Activated CD8-positive, alpha-beta T cell treated with anti-CD3 and anti-CD28 coated beads, Interleukin-2, amount 10 ng/mL, durations not matched to agents 7 days and 5 days (primary cell): ENCODE measurements at places on chromosomes 5 and 9.

GRCh38 chr9:108704156-108704852 lies 151.5 kb downstream of the ACTL7B start:
- no peak overlapping the region for H3K27ac ChIP-seq
- H3K36me3 ChIP-seq: no peaks in the 10 kb centered on the region
- no peaks in the 10 kb centered on the region for H3K4me1 ChIP-seq
- no peak for DNase-seq
- no peaks in the 10 kb centered on the region for H3K27me3 ChIP-seq

- H3K4me1 ChIP-seq: peaks cover 12% of the 10 kb centered on the region
- H3K27me3 ChIP-seq: peaks cover 6% of the 10 kb centered on the region
- DNase-seq: no peak
- no peaks in the 10 kb centered on the region for H3K36me3 ChIP-seq
- H3K27ac ChIP-seq: no peak overlapping the region
These were observed 28.4 kb upstream of the BTNL3 start for GRCh38 chr5:180960209-180960608.

GRCh38 chr9:80440724-80441123 lies 869.0 kb downstream of the TLE4 start:
- no peak overlapping the region for H3K27ac ChIP-seq
- H3K4me1 ChIP-seq: no peaks in the 10 kb centered on the region
- no peaks in the 10 kb centered on the region for H3K27me3 ChIP-seq
- DNase-seq: no peak
- H3K4me3 ChIP-seq: no peak overlapping the region

DNA sequence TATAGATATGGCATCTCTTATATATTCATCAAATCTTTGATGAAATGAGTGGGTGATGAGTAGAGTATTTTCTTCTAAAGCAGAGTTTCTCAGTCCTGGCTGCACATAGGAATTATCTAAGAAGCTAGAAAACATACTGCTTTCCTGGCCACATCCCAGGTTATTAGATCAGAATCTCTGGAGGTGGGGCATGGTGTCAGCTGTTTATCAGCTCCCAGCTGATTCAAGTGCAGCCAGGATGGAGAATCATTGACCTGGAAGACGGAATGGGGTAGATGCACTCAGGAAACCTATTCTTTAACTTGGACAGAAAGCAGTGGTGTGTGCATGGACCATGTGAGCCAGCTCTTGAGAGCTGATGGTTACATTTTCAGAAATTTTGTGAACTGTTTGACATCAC lies 108.1 kb upstream of the IL6ST start:
- no peaks in the 10 kb centered on the region for H3K27me3 ChIP-seq
- no peak overlapping the region for H3K4me3 ChIP-seq
- no peak for DNase-seq

DNA sequence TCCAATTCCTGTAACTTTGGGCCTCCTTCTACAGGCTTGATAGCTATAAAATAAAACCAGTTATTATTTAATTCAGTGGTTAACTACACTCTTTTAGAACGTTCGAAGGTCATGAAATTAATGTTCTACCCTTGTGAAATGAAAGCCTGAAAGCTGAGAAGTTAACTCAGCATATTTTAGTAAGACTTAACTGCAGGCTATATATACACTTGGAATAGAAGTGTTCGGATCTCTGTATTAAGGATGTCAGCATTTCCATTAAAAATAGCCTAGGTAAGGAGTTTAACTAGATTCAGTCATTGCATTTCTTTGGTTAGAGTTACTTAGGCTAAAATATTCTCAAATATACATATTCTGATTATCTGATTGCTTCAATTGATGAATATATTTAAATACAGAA lies 229.2 kb downstream of the MRPS30 start:
- H3K36me3 ChIP-seq: no peaks in the 10 kb centered on the region
- H3K27me3 ChIP-seq: no peaks in the 10 kb centered on the region
- no peak overlapping the region for H3K4me3 ChIP-seq

DNA sequence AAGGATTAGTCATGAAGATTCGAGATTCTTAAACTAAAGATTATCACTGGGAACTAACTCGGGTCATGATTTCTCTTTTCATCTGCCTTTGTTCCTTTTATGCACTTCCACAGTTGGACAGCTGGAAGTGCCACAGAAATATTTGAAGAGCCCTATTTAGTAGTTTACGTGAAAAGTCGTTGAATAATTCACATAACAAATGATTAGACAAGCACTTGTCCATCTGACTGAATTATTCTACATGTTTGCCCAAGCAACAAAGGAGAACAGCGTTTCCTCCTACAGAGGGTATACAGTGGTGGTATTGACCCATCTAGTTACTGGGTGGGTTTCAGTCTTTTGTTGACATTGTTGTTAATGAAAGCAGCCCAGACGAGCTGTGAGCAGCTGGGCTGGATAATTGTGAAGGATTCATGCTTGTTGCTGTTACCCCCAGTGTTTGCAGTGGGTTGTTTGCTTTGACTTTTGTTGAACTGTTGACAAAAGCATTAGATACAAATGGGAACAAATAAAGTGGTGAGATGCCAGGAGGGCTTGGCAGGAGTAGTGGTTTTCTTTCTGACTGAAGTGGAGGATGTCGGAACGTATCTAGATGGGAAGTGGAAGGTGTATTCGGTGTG lies 96.2 kb downstream of the TLE4 start:
- H3K4me3 ChIP-seq: no peak overlapping the region
- H3K27me3 ChIP-seq: no peaks in the 10 kb centered on the region
- H3K36me3 ChIP-seq: peaks cover 40% of the 10 kb centered on the region
- peaks cover 11% of the 10 kb centered on the region for H3K4me1 ChIP-seq

- H3K4me1 ChIP-seq: no peaks in the 10 kb centered on the region
- H3K4me3 ChIP-seq: no peak overlapping the region
- H3K27me3 ChIP-seq: no peaks in the 10 kb centered on the region
- no peak for DNase-seq
- no peaks in the 10 kb centered on the region for H3K36me3 ChIP-seq
- H3K27ac ChIP-seq: no peak overlapping the region
These were observed 638.6 kb downstream of the SEMA5A start for GRCh38 chr5:8907168-8907868.

DNA sequence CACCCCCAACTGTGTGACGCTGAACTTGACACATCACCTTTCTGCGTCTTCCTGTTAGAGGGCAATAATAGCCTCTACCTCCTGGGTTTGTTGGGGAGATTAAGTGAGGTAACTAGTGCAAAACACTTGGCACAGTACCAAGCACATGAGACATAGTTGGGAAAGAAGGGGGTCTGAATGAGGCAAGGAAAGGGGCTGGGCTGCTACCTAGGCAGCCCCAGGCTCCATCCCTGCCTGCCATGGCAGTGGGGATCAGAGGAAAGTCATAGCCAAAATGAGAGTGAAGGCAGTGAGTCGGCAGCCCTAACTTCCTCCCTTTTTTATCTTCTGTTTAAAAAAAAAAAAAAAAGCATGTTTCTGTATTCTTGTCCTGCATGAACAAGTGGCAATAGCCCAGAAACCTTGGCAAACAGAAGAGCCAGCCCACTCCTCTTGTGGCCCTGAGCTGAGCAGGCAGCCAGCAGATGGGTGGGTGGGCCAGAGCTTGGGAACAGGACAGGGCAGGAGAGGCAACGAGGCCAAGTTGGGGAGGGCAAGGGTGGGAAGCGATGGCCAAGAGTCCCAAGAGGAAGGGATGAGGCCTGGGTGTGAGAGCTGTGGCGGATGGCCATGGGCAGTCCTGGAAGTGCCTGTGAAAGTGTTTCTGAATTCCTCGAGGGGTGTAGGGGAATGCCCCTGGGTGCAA lies 11.4 kb downstream of the CAMK2A start:
- H3K4me3 ChIP-seq: no peak overlapping the region
- H3K36me3 ChIP-seq: no peaks in the 10 kb centered on the region
- H3K27me3 ChIP-seq: peaks cover 17% of the 10 kb centered on the region
- no peaks in the 10 kb centered on the region for H3K4me1 ChIP-seq
- DNase-seq: no peak

DNA sequence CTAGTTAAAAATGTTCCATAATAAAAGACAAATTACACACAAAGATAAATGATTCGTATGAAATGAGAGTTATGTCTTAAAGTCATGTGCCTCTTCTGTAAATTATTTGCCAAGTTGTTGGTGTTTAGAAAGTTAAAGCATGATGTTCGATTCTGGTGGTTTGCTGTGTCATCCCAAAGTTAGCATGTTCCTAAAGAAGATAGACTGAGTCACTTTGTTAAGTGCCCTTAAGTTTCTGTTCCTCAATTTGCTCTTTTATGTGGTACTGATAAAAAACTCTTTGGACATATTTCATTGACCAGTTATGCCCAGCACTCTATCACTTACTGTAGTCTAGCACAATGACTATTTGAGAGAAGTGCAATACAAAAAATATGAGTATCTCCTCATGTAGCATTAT lies 366.9 kb upstream of the ZNF608 start:
- H3K4me1 ChIP-seq: no peaks in the 10 kb centered on the region
- no peak overlapping the region for H3K4me3 ChIP-seq
- no peaks in the 10 kb centered on the region for H3K36me3 ChIP-seq
- H3K27ac ChIP-seq: no peak overlapping the region

GRCh38 chr9:131545003-131545785 lies at the start of gene PRRT1B:
PRRT1B (plus strand) TSS chr9:131545523; CDS start chr9:131545616, 93 bp downstream.
- H3K36me3 ChIP-seq: peaks cover 22% of the 10 kb centered on the region
- peaks cover 9% of the 10 kb centered on the region for H3K4me1 ChIP-seq
- no peak within 1 kb of the TSS for H3K4me3 ChIP-seq
- no peak for DNase-seq
- peaks cover 57% of the 10 kb centered on the region for H3K27me3 ChIP-seq
- H3K27ac ChIP-seq: no peak within 1 kb of the TSS

GRCh38 chr9:9846557-9846956 lies 766.2 kb downstream of the PTPRD start:
- no peak overlapping the region for H3K4me3 ChIP-seq
- DNase-seq: no peak
- H3K27ac ChIP-seq: peak overlapping the region; percentile 21
- no peaks in the 10 kb centered on the region for H3K27me3 ChIP-seq

GRCh38 chr5:119343052-119343451 lies 12.8 kb upstream of the TNFAIP8 start:
- no peaks in the 10 kb centered on the region for H3K27me3 ChIP-seq
- H3K27ac ChIP-seq: peak overlapping the region; percentile 95
- DNase-seq: no peak

GRCh38 chr5:177370488-177371119 lies 12.9 kb downstream of the RGS14 start:
- H3K27me3 ChIP-seq: no peaks in the 10 kb centered on the region
- peak overlapping the region; percentile 31 for H3K4me3 ChIP-seq
- H3K27ac ChIP-seq: no peak overlapping the region

GRCh38 chr5:53151713-53152458 lies 42.3 kb upstream of the MOCS2 start:
- no peak for DNase-seq
- H3K36me3 ChIP-seq: no peaks in the 10 kb centered on the region
- peaks cover 5% of the 10 kb centered on the region for H3K27me3 ChIP-seq
- no peak overlapping the region for H3K27ac ChIP-seq
- H3K4me1 ChIP-seq: no peaks in the 10 kb centered on the region

GRCh38 chr9:121598965-121599871 lies 52.2 kb upstream of the DAB2IP start:
- H3K4me3 ChIP-seq: no peak overlapping the region
- peaks cover 6% of the 10 kb centered on the region for H3K4me1 ChIP-seq
- no peak for DNase-seq
- peaks cover 50% of the 10 kb centered on the region for H3K27me3 ChIP-seq

DNA sequence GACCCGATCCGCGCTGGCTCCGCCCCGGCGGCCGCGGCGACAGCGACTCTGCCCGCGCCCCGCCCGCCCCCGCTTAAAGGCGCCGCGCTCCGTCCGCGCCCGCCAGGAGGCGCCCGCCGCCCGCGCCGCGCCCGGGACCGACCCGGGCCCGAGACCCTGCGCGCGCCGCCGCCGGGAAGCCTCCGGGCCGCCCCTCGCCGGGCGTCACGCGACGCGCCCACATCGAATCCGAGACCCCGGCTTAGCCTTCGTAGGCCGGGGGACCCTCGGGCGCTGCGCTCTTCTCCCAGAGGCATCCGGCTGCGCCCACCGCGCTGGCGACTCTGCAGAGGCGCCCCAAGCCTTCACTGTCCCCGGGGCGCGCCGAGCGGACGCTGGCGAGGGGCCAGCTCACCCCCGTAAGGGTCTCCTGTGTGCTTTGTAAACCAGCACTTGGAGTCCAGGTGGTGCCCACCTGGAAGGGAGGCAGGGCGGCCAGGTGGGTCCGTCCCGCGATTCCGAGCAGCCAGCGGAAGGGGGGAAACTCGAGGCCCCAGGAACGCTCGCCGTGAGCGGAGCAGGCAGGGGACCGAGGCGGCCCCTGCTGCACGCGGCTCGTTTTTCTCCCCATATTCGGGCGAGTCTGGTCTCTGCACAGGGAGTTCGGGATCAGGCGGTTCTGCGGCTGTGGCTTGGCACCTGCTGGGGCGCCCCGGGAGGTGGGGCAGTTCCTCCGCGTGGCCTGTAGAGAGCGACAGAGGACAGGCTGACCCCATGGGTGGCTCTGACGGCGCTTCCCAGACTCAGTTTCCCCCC lies 423 bp upstream of the ABCA2 start:
- DNase-seq: peak; percentile 76

GRCh38 chr5:139049780-139050179 lies 148.4 kb downstream of the SIL1 start:
- H3K4me3 ChIP-seq: no peak overlapping the region
- no peaks in the 10 kb centered on the region for H3K4me1 ChIP-seq
- H3K36me3 ChIP-seq: no peaks in the 10 kb centered on the region
- no peaks in the 10 kb centered on the region for H3K27me3 ChIP-seq
- H3K27ac ChIP-seq: no peak overlapping the region
- no peak for DNase-seq

DNA sequence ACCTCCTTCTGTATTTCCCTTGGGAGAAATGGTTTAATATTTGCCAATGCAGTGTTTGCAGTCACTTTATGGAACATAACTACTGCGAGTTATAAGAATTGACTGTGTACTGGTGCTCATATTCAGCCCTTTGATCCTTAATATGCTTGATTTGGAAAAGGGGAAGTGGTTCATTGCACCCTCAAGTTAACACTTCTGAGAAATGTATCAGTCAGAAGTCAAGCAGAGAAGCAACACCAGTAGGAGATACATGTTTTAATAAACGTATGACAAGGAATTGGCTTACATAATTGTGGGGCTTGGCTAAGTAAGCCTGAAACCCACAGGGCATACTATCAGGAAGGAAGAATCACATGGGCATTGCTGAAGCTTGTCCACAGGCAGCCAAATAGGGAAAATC lies 131.0 kb upstream of the SPRY4 start:
- peaks cover 11% of the 10 kb centered on the region for H3K4me1 ChIP-seq
- peaks cover 8% of the 10 kb centered on the region for H3K36me3 ChIP-seq
- no peak overlapping the region for H3K4me3 ChIP-seq
- peaks cover 8% of the 10 kb centered on the region for H3K27me3 ChIP-seq
- DNase-seq: no peak

- no peak overlapping the region for H3K27ac ChIP-seq
- DNase-seq: no peak
- no peaks in the 10 kb centered on the region for H3K36me3 ChIP-seq
- no peaks in the 10 kb centered on the region for H3K4me1 ChIP-seq
- H3K27me3 ChIP-seq: peaks cover 10% of the 10 kb centered on the region
These were observed 20.5 kb upstream of the ARHGEF28 start for GRCh38 chr5:73605223-73606087.

GRCh38 chr9:131024978-131025868 lies 16.2 kb downstream of the LAMC3 start:
- H3K4me1 ChIP-seq: peaks cover 2% of the 10 kb centered on the region
- no peak overlapping the region for H3K4me3 ChIP-seq
- peaks cover 5% of the 10 kb centered on the region for H3K27me3 ChIP-seq
- no peak for DNase-seq
- H3K36me3 ChIP-seq: no peaks in the 10 kb centered on the region
